ENCODE measurements at places on chromosomes 6 and 20. TPM values are rescaled to one million over a fixed set of nuclear protein-coding genes. Genes with fewer than 3 reads are reported as not detected.

DNA sequence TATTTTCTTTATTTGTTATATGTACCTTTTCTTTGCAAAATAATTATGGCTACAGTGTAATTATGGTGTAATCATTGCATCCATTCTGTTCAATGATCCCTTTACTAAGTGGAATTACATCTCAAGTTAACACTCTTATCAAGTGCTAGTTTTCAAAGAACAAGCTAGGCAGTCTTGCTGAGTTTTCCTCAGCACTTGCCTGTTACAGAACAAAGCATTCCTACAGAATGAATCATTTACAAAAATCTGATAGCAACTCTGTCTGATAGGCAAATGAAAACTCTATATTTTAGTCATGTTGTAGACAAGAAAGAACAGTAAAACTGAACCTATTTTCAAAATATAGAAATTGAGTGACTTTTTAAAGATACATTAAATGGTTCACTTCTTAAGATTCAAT lies 109.8 kb upstream of the POU3F2 start:
- DNase-seq: no peak
- H3K27me3 ChIP-seq: no peaks in the 10 kb centered on the region
- H3K27ac ChIP-seq: no peak overlapping the region
- H3K4me3 ChIP-seq: no peak overlapping the region

DNA sequence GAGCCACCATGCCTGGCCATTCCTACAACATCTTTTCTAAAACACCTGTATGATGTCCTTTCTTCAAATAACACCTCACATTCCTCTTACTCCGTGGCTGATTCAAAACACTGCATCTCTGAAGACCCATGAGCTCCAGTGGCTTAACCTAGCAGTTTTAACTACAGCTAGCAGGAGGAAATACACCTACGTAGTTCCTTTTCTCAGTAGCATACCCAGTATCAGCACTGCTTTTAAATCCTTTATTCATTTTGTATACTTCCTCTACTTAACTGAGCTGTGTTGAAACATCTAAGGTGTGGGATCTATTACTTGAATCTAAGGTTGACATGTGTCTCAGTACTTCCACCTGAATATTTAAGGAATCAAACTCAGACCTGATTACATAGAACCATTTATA lies 113.6 kb upstream of the CCDC28A start:
- H3K4me1 ChIP-seq: peaks cover 14% of the 10 kb centered on the region
- no peak overlapping the region for H3K27ac ChIP-seq
- H3K36me3 ChIP-seq: no peaks in the 10 kb centered on the region

GRCh38 chr20:59949911-59950310 lies 8.3 kb upstream of the CDH26 start:
- H3K4me1 ChIP-seq: peaks cover 10% of the 10 kb centered on the region
- H3K27me3 ChIP-seq: no peaks in the 10 kb centered on the region
- no peak overlapping the region for H3K27ac ChIP-seq
- H3K4me3 ChIP-seq: no peak overlapping the region
- DNase-seq: no peak
- H3K36me3 ChIP-seq: no peaks in the 10 kb centered on the region

- H3K27me3 ChIP-seq: peaks cover 37% of the 10 kb centered on the region
- peaks cover 20% of the 10 kb centered on the region for H3K4me1 ChIP-seq
- no peak for DNase-seq
Observed at GRCh38 chr20:652615-653109, 338 bp downstream of the SRXN1 start.

DNA sequence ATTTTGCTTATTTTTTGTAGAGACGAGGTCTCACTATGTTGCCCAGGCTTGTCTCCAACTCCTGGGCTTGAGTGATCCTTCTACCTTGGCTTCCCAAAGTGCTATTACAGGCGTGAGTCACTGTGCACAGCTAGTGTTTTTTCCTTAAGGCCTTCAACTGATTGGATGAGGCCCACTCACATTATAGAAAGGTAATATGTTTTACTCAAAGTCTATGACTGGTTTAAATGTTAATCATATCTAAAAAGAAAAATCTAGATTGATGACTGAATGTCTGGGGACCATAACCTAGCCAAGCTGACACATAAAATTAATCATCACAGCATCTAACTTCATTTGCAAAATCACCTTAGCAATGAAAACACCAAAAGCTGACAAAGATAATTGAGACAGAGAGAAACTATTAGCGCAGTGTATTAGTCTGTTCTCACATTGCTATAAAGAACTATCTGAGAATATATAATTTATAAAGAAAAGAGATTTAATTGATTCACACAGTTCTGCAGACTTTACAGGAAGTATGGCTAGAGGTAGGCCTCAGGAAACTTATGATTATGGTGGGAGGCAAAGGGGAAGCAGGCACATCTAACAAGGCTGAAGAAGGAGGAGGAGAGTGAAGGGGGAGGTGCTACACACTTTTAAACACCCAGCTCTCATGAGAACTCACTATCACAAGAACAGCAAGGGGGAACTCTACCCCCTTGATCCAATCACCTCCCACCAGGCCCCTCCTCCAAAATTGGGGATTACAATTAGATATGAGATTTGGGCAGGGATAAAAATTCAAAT lies 66.8 kb upstream of the ARHGAP18 start:
- no peaks in the 10 kb centered on the region for H3K4me1 ChIP-seq
- no peak overlapping the region for H3K4me3 ChIP-seq
- H3K36me3 ChIP-seq: peaks cover 12% of the 10 kb centered on the region
- peak overlapping the region; percentile 56 for H3K27ac ChIP-seq
- peaks cover 11% of the 10 kb centered on the region for H3K27me3 ChIP-seq
- no peak for DNase-seq

- H3K36me3 ChIP-seq: no peaks in the 10 kb centered on the region
- DNase-seq: no peak
- no peaks in the 10 kb centered on the region for H3K27me3 ChIP-seq
- H3K4me3 ChIP-seq: no peak overlapping the region
Observed at GRCh38 chr6:73123632-73124329, 101.5 kb downstream of the KHDC1L start.

GRCh38 chr6:20919677-20920385 lies 385.6 kb downstream of the CDKAL1 start:
- H3K36me3 ChIP-seq: peaks cover 12% of the 10 kb centered on the region
- DNase-seq: peak; percentile 33
- H3K4me1 ChIP-seq: peaks cover 37% of the 10 kb centered on the region
- H3K4me3 ChIP-seq: peak overlapping the region; percentile 22

DNA sequence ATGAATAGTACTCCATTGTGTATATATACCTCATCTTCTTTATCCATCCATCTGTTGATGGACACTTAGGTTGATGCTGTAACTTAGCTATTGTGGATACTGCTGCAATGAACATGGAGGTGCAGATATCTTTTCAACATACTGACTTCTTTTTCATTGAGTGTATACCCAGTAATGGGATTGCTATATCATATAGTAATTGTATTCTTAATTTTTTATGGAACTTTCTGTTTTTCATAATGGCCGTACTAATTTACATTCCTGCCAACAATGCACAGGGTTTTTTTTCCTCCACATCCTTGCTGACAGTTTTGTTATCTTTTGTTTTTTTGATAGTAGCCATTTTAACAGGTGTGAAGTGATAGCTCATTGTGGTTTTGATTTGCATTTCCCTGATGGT lies 5.2 kb downstream of the CCN2 start:
- H3K36me3 ChIP-seq: peaks cover 2% of the 10 kb centered on the region
- H3K27me3 ChIP-seq: peaks cover 44% of the 10 kb centered on the region
- H3K27ac ChIP-seq: no peak overlapping the region
- no peak for DNase-seq

GRCh38 chr6:41156001-41156400 lies 1.9 kb upstream of the TREML1 start:
- H3K36me3 ChIP-seq: no peaks in the 10 kb centered on the region
- H3K4me3 ChIP-seq: no peak overlapping the region
- no peak overlapping the region for H3K27ac ChIP-seq
- no peak for DNase-seq
- no peaks in the 10 kb centered on the region for H3K27me3 ChIP-seq

DNA sequence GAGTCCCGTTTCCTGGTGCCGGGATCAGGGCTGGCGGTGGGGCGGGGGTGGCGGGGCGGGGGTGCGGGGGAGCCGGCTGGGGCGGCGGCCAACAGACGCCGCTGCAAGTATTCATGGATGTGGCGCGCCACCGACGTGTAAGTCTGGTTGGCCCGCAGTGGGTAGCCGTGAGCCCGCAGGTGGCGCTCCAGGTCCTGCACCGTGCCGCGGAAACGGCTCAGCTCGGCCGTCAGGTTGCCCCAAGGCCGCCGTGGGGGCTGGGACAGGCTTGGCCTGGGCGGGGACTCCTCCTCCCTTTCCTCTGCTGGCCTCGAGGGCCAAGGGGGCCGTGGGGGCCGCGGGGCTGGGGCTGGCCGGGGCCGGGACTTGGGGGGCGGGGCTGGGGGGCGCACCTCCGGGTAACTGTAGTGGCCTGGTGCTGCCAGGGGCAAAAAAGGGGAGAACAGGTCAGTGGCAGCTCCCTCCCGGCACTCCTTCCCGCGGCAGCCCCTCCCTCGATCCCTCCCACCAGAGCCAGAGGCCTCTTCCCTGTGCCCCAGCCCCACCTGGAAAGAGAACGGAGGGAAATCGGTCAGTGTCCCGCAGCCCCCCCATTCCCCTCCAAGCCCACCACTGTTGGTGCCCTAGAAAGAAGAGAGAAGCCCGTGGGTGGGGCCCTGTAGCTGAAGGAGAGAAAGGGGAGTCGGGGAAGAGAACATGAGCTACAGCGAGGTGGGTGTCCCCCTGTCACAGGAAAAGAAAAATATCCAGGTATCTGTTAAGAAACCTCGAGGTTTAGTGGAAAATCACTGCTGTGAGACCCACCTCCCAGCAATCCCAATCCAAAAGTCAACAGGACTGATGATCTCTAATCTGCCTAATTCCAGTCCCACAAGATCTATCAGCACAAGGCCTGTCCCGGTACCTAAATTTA lies 21.3 kb downstream of the TNXB start:
- DNase-seq: peak; percentile 83
- H3K27me3 ChIP-seq: peaks cover 63% of the 10 kb centered on the region
- H3K4me1 ChIP-seq: peaks cover 15% of the 10 kb centered on the region
- no peaks in the 10 kb centered on the region for H3K36me3 ChIP-seq
- H3K27ac ChIP-seq: no peak overlapping the region

GRCh38 chr6:107661291-107661690 lies 162.8 kb downstream of the SCML4 start:
- H3K27ac ChIP-seq: no peak overlapping the region
- no peaks in the 10 kb centered on the region for H3K27me3 ChIP-seq
- no peak for DNase-seq
- peaks cover 49% of the 10 kb centered on the region for H3K4me1 ChIP-seq
- H3K4me3 ChIP-seq: no peak overlapping the region

DNA sequence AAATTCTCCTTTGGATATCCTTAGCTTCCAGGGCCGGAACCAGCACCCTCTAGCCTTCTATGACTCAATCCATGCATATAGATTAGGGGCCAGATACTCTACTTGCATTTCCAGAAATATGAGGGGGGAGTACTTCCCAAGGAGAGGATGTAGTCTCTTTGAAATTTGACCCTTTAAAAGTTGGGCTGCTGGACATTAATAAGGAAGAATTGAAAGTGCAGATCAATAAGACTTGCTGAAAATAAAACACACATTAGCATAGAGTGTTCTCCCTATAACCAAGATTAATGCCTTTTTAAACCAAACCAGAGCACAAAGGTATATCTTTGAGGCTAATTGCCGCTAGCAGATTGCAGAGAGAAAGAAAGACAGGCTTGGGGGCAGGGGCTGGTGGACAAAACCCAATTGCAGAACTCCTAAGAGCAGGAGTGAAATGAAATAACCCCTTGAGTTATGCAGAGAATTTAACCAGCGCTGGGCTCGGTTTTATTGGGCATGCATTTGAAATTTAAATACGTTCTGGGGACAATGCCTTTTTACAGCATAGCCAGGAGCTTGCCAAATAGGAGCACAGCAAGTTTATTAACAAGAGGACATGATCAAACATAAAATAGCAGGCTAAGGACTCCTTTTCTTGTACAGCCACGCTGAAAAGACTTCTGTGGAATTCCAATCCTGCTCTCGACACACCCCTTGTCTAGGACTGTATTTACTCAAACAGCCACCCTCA lies 108.2 kb upstream of the SALL4 start:
- no peaks in the 10 kb centered on the region for H3K4me1 ChIP-seq
- no peak overlapping the region for H3K27ac ChIP-seq
- H3K4me3 ChIP-seq: no peak overlapping the region
- no peaks in the 10 kb centered on the region for H3K27me3 ChIP-seq
- no peaks in the 10 kb centered on the region for H3K36me3 ChIP-seq

DNA sequence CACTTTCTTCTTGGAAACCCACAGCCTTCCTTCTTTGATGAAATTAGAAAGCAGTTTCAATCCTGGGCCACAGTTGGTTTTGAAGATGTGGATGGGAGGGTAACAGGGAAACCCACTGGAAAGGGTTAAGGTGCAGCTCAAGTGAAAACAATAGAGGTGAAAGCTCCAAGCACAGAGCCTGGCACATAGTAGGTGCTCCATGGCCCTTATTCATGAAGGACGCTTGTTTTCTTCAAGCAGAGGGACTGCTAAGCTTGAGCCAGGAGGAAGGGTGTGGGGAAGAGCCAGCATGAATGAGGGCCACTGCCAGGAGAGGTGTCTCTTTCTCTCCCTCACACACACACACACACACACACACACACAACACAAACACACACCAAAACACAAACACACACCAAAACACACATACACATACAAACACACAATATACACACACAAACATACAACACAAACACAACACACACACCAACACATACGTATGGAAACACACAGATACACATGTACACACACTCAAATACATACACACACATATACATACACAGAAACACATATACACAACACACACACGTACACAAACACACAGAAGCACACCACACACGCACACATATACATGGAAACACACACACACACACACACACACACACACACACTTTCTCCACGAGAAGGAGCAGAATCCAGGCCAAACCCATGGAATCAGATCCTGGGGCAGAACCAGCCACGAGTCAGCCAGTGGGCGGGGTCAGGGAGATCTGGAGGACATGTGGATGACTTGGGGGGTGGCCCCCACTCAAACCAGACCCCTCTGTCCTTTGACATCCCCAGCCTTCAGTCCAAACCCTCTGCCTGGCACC lies 23.7 kb upstream of the RBPJL start:
- H3K4me1 ChIP-seq: no peaks in the 10 kb centered on the region
- DNase-seq: no peak
- no peak overlapping the region for H3K27ac ChIP-seq
- H3K27me3 ChIP-seq: peaks cover 40% of the 10 kb centered on the region

DNA sequence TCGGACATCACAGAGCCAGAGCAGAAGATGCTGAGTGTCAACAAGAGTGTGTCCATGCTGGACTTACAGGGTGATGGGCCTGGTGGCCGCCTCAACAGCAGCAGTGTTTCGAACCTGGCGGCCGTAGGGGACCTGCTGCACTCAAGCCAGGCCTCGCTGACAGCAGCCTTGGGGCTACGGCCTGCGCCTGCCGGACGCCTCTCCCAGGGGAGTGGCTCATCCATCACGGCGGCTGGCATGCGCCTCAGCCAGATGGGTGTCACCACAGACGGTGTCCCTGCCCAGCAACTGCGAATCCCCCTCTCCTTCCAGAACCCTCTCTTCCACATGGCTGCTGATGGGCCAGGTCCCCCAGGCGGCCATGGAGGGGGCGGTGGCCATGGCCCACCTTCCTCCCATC lies 11.4 kb upstream of the ZBTB9 start:
- H3K27me3 ChIP-seq: no peaks in the 10 kb centered on the region
- peaks cover 7% of the 10 kb centered on the region for H3K36me3 ChIP-seq
- H3K4me1 ChIP-seq: no peaks in the 10 kb centered on the region
- H3K4me3 ChIP-seq: no peak overlapping the region
- no peak for DNase-seq

HTR1E gene
- not detected for total RNA-seq

MEI4 gene
- not detected for total RNA-seq

OCSTAMP gene
- not detected for total RNA-seq

RBPJL gene
- total RNA-seq: not detected

AVP gene
- not detected for total RNA-seq

SLC22A3 gene
- total RNA-seq: not detected

MYLK4 gene
- 0.72 TPM for total RNA-seq

Measured in activated T-cell treated with anti-CD3 and anti-CD28 coated beads, Interleukin-2, amount 50 U/mL, for 72 hours (primary cell).